ENCODE measurements at places on chromosomes 5 and 9.

- DNase-seq: no peak
Measured at GRCh38 chr9:83299571-83299970, 236.6 kb upstream of the RASEF start.

DNA sequence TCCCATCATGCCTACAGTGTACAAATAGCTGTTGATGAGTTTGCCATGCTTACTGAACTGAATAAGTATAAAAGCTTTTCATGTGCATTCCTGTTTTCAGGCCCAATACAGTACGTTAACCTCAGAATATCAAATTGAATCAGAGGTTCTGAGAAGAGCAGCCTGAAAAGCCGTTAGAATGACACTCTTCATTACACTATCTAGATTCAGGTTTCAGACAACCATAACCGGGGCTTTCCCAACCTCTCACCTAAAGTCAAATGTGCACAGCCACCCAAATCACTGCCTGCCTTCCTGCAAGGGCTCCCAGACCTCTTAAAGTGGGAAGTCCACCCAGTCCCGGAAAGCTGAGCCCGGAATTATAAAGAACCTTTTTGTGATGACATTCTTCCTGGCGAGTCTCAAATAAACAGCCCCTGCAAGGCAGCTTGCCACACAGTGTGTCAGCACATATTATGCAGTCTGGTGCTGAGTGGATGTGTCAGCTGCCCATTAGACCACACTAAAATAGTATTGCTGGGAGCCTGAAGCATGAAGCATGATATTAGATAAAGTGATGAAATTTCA, 245.8 kb downstream of the TLE4 start:
- no peak for DNase-seq

DNA sequence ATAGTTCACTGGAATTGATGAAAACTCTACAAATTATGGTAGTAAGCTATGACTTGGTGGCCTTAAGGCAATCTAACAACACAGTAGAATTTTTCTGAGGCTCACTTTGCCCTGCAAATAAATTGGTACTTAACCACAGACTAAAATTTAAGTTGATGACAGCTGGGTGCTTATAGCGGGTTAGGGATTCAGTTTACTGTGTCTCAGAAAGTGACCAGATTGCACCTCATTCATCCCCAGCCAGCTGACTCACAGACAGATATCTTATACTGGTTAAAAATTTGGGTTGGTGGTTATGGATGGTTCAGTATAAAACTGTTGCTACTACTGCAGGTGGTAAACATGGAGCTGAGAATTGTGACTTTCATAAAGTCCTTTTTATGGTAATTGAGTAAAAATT, 2.8 kb downstream of the CKS2 start:
- no peak for DNase-seq

DNA sequence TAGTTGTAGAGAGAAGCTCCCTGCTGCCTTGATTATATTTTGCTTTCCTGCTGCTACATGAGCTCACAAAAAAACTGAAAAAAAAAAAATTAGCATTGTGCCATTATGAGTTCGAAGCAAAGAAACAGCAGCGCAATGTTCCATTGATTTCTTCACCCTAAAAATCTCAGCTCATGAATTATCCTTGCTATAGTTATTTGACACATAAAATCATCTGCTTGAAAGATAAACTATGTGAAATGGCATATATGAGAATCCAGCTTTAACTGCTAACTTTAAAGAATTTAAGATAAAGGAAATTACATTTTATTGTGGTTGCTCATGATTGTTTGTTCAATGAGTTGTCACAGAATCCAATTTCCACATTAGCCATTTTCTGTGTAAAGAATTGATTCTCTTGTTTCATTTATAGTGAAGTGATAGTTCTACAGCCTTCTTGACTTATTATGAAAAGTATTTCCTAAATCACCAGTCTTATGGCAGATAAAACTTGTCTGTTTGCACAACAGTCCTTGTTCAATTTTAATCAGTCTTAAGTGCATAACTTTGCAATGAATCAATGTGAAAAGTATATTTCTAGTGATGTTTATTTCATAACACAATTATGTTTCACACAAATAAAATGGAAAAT, 1275.0 kb upstream of the CDH9 start:
- DNase-seq: no peak

GRCh38 chr9:121222524-121223171, 21.0 kb upstream of the RAB14 start:
- peak; percentile 32 for DNase-seq

DNA sequence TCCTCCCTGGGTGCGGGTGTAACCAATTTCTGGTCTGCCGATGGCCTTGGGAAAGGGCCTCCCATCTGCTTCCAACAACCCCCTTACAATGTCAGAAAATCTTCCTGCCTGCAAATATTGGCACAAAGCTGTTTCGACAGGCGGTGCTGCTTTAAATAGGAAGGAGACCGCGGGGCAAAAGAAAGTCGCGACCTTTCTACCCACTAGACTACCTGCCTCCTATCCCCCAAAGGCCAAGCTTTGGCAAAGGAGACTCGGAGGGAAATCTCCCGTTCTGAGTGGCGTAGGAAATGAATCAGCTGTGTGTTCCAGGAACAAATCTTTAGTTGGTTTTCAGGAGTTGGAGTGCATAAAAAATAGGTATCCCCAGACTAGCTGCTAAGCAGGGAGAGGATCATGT, 36.8 kb upstream of the NFIB start:
- DNase-seq: peak; percentile 13

- no peak for DNase-seq
Measured at GRCh38 chr5:144711172-144711571, 540.5 kb downstream of the KCTD16 start.

DNA sequence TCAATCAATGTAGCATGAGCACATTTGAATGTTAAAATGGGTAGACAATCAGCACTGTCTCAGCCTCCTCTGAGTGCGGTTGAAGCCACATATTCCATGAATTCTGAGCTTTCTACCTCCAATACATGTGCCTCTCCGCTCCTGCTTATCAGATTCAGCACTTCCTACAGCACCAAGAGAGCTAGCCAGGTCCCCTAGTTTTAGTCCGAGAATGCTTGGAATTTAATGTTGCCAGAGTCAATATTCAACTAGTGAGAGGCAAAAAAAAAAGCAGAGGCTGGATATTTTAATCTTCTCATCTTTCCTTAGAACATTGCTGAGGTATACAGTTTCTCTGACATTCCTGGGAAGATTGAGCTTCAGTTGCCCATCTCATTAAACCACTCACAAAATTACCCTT, 1979.1 kb upstream of the CDH9 start:
- no peak for DNase-seq

GRCh38 chr5:66872736-66873331, 276.6 kb downstream of the MAST4 start:
- DNase-seq: no peak

DNA sequence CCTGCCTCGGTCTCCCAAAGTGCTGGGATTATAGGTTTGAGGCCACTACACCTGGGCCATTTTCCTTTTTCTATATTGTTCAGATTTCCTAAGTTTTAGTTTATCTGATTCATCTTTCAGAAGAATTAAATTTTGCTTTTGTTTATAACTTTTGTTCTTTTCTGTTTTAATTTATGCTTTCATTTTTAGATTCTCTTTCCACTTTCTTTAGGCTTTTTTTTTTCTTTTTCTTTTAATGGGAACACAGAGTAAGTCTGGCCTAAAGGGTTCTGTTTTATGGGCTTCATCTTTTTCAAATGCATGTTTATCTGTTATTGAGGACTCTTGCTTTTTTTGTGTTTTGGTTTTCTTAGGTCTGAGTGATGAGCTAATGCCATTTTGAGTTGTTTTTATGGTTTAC, 42.1 kb downstream of the SNX30 start:
- no peak for DNase-seq

DNA sequence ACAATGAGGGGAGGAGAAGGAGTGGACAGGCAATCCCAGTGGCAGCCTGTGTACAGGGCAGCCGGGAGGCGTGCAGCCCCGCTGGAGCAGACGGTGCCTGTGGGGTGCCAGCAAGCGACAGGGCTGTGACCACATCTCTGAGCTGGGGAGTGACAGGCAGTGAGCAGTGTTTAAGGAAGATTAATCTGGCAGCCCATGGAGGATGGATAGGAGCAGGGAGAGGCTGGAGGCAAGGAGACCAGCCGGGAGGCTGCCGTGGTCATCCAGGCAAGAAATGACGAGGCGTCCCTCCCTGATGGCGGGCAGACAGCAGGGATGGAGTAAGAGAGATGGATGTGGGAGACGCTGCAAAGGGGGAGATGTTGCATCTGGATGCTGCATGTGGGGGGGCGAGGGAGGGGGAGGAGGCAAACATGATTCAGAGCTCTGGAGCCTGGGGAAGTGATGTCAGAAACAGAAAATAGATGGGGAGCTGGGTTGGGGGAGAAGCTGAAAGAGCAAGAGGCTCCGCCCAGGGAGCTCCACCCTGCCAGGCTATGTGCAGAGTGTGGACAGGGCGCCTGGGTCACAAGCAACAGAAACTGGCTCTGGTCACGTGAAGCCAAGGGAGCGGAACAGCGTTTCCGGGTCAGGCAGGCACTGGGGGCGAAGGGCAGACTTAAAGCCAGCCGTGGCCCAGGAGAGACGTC, 12.6 kb downstream of the UNC5A start:
- DNase-seq: no peak

GRCh38 chr9:93656426-93657239, 80.2 kb downstream of the PHF2 start:
- no peak for DNase-seq

Data from COR-L47 (cell line).